Stimulated activated CD8-positive, alpha-beta memory T cell treated with anti-CD3 and anti-CD28 coated beads, Interleukin-4, amount 100 ng/mL, for 24 hours (primary cell): ENCODE measurements at places on chromosomes 1 and 21.

DNA sequence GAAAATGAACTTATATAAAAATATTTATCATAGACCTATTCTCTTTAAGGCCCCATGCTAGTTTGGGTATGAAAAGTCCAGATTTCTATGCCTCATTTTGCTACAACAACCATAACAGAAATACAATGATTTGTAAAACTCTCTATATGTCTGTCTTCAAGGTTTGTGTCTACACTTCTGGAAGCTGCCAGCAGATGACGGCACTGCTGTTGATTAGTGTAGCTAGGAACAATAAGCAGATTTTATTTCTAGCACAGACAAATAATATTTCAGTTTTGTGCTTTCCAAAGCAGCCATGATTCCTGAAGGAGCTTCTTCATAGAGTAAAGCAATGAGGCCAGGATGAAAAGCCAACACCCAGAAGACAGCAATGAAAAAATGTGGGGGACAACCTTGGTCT lies 779.6 kb upstream of the ADGRL2 start:
- DNase-seq = no peak

GRCh38 chr1:117828201-117828600 lies 101.2 kb downstream of the GDAP2 start:
- DNase-seq = no peak

DNA sequence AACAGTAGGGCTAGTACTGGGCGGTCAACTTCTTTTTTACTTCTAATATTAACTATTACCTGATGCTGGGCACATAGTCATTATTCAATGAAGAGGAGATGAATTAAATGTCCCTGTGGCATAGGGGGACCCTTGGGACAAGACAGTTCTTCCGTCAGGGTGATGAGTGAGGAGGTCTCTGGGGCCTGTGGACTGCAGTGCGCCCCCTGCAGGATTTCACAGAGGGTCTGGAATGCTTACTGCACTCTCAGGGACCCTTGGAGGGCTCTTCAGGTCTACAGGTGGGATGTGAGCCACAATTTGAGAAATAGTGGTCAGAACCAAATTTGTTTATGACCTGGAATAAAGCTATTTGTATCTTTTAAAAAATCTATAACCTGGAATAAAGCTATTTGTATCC lies 149.4 kb downstream of the FAM78B start:
- DNase-seq = no peak

GRCh38 chr1:151849126-151849525 lies 4.4 kb downstream of the THEM5 start:
- no peak for DNase-seq

GRCh38 chr21:25929856-25930520 lies 195.2 kb downstream of the GABPA start:
- DNase-seq = no peak

DNA sequence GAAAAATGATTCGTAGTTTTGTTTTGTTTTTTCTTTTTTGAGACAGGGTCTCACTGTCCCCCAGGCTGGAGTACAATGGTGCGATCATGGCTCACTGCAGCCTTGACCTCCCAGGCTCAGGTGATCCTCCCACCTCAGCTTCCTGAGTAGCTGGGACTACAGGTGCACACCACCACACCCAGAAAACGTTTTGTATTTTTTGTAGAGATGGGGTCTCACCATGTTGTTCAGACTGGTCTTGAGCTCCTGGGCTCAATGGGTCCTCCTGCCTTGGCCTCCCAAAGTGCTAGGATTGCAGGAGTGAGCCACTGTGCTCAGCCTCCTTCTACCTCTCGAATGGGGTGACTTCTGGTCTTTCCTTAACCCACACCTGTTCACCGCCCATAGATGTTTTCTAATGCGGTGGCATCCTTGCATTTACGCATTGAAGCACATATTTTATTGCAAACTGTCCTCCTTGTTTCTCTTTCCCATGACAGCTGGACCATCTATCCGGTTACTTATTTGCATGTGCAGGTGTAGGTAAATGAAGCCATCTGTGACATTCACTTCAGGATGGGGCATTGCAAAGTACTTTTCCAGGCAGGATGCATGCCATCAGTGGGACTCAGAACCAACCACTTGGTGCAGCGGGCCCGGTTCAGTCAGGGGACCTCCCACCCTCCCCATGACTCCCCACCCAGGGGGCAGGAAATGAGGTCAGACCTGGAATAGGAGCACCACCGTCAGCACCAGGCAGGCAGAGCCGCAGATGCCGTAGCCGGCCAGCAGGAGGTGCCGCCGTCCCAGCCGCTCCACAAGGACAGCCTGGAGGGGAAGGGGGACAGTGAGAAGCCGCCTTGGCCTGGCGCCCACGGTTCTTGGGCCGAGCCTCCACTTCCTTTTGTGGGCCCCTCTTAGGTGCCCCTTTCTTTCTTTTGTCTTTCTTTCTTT lies 16.5 kb downstream of the SLC2A7 start:
- peak; percentile 11 for DNase-seq

- no peak for DNase-seq
Measured at GRCh38 chr1:230643908-230644307, 1.6 kb downstream of the COG2 start.

GRCh38 chr1:7457811-7458210 lies 313.3 kb upstream of the VAMP3 start:
- no peak for DNase-seq

- peak; percentile 28 for DNase-seq
Measured at GRCh38 chr1:19811206-19811851, 3.8 kb downstream of the RNF186 start.

GRCh38 chr1:192539297-192540092 lies 36.1 kb upstream of the RGS1 start:
- no peak for DNase-seq

DNA sequence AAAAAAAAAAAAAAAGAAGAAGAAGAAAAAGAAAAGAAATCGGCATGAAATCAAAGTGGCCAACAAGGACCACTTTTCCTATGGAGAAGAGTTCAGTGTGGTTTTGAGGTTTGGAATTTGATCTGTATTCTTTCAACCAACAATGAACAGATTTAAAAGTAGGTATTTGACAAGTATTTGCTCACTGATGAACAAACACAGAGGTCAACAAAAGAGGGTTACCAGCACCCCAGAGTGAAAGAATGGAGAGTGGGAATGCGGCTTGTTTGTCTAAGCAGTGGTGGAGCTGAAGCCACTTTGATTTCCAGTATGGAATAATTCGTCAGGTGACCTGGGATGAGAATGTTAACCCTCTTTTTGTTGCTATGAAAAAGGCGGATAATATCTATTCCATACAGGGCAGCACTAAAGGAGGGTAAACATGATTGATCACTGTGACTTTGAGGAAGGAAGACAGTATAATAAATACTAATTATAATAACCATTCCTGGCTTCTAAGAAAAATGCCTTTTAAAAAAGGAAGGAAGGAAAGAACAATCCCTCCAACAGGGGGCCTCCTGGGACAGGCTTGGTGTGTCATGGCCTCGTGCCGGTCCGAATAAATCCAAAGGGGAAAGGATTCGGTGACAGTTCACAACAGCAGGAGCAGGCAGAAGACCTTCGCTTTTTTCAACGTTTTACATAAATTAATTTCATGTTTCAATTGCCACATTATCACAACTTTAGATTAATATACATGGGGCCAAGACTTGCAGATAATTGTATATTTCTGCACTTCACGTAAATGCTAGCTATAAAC lies 37.2 kb upstream of the SIM2 start:
- DNase-seq = no peak

GRCh38 chr1:182495002-182495401 lies 45.1 kb downstream of the RGSL1 start:
- DNase-seq = no peak

- DNase-seq = no peak
Measured at GRCh38 chr21:45965084-45965809, 16.3 kb upstream of the COL6A1 start.

GRCh38 chr1:16440131-16440469 lies 424 bp upstream of the NECAP2 start:
- no peak for DNase-seq

GRCh38 chr1:42743317-42744147 lies 3.5 kb upstream of the CLDN19 start:
- no peak for DNase-seq

DNA sequence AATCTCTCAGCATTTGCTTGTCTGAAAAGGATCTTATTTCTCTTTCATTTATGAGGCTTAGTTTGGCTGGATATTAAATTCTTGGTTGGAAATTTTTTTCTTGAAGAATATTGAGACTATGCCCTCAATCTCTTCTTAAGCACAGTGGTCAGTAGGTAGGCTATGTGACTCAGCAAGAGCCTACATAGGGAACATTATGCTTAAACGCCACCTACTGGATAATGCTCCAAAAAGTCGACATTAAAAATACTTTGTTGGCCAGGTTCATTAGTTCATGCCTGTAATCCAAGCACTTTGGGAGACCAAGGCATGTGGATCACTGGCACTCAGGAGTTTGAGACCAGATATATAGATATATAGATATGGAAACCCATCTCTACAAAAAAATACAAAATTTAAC lies 678.0 kb upstream of the USP24 start:
- no peak for DNase-seq

GRCh38 chr1:94721240-94721639 lies 98.9 kb upstream of the SLC44A3 start:
- no peak for DNase-seq

DNA sequence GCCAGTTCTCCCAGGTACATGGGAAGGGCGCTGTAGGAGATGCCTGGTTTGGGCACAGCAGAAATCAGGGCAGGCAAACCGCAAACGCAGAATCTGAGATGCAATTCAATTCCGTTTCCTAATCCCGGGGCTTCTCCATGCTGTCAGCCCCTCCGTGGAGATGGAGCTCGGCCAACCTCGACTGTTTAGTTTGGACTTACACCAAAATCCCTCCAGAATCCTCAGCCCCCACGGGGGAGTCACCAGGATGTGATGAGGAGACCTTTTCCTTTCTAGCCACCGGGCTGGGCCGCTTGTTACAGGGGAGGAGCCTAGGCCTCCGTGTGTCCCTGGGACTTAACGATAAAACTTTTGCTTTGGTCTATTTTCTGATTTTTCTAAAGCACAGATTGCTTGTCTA lies 7.9 kb downstream of the SLC2A7 start:
- DNase-seq = no peak

DNA sequence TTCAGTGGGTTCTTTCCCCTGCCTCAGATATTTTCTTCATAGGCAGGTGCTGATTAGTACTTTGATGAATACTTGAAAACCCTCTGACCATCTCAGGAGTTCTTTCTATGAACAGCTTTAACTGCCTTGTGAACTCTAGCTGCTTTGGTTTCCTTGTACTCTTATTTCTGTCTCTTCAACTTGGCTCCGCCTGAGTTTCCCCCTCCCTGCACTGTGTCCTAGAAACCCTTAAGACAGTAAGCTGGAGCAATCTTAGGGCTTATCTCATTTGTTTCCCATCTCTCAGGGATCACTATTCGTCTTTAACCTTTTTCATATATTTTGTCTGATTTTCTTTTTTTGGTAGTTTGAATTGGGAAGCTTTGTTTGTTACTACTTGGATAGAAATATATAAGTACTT lies 99.1 kb downstream of the PKN2 start:
- DNase-seq = no peak

- DNase-seq = no peak
Measured at GRCh38 chr1:154327466-154328317, 2.4 kb downstream of the ATP8B2 start.
